Cardiac muscle cell (in vitro differentiated cells and primary cell): ENCODE measurements at places on chromosomes 16 and 17. TPM values are rescaled to one million over a fixed set of nuclear protein-coding genes. Genes with fewer than 3 reads are reported as not detected.

DNA sequence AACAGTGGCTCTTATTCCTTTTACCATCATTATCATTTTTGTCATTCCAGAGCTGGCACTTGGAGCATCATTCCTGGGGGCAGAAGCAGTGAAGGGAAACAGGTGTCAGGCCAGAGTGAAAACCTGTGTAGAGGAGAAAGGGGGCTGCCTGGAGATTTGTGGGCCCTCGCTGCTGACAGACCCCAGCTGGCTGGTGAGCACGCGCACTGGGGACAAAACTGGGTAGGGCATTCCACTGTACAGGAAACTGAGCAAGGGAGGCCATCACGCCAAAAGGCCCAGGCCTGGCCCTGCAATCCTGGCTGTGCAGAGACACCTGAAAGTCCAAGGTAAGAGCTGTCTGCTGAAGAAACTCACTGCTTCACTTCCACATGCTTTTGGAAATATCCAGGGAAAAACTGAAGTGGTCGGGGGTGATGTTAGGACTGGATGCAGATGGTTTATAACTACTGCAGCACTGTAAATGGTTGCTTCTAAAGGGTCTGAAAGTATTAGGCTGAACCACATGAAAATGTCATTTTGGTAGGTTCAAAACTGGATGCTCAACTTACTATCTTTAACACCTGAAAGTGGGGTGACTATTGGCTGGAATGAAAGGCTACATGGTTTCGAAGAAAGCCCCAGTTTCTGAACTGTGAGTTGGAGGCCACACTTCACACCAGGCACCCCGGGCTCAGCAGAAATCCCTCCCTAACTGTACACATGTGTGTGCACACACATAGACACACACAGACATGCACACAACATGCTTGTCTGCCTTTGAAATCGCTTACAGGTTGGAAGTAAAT is 225.0 kb downstream of the C16orf78 start:
- H3K4me3 ChIP-seq, result no peak overlapping the region
- H3K27me3 ChIP-seq, result no peaks in the 10 kb centered on the region
- DNase-seq, result no peak
- H3K27ac ChIP-seq, result no peak overlapping the region
- no peaks in the 10 kb centered on the region for H3K36me3 ChIP-seq

GRCh38 chr17:57968456-57968855 is 13.2 kb upstream of the CUEDC1 start:
- peaks cover 12% of the 10 kb centered on the region for H3K36me3 ChIP-seq
- no peak for DNase-seq
- H3K27ac ChIP-seq, result no peak overlapping the region
- H3K4me3 ChIP-seq, result no peak overlapping the region

- no peak overlapping the region for H3K4me3 ChIP-seq
- no peaks in the 10 kb centered on the region for H3K4me1 ChIP-seq
- H3K27ac ChIP-seq, result no peak overlapping the region
- DNase-seq, result no peak
- H3K27me3 ChIP-seq, result no peaks in the 10 kb centered on the region
Measured at GRCh38 chr17:11797803-11798202, 199.5 kb downstream of the ZNF18 start.

P2RX5 gene
- 0.46 TPM in 1 of 2 replicates, not detected in the other for polyA plus RNA-seq

GRCh38 chr17:30116661-30117551 is at the start of gene NSRP1:
Gene NSRP1 (plus strand): TSS chr17:30116816. CDS start chr17:30116844, 28 bp downstream.
- H3K4me3 ChIP-seq, result peak within 1 kb of the TSS; percentile 71
- H3K4me1 ChIP-seq, result peaks cover 7% of the 10 kb centered on the region
- H3K27ac ChIP-seq, result peak within 1 kb of the TSS; percentile 93
- peak; percentile 95 for DNase-seq
- no peaks in the 10 kb centered on the region for H3K27me3 ChIP-seq

DNA sequence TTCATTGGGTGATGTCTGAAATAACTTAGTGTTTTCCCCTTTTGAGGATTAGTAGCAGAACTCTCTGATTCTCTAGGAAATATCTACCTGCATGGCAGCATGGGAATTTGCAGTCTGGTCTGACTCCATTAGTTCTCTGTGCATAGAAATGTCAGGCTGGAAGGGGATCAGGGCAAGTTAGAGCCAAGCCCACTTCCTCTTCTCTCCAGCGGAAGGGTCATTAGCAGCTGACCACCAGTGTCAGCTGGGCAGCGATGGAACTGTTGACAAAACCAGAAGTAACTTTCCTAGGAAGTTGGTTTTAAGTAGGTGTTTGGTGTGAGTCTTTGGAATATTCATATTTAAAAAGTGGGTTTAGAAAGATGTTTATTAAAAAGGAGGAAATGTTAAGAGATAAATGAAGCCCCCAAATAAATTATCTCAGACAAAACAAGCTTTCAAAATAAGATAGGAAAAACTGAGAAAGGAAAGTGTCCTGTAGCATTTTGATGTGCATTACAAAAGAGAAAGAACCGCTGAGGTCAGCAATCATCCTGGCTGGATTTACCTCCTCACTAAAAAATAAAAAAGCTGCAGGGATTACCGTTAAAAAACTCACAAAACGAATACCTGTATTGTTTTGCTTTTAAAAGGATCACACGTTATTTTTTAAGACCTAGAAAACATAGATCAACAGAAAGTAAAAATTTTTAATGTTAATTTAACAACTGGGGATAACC is 32.4 kb upstream of the MMD start:
- H3K27ac ChIP-seq, result no peak overlapping the region
- no peaks in the 10 kb centered on the region for H3K27me3 ChIP-seq
- no peaks in the 10 kb centered on the region for H3K36me3 ChIP-seq
- DNase-seq, result no peak

- no peaks in the 10 kb centered on the region for H3K36me3 ChIP-seq
- no peak overlapping the region for H3K27ac ChIP-seq
- H3K4me3 ChIP-seq, result no peak overlapping the region
Measured at GRCh38 chr17:2057175-2057759, 2.4 kb downstream of the HIC1 start.

ITGA3 gene
- polyA plus RNA-seq, result 20.5 and 32.7 TPM in 2 replicates

DNA sequence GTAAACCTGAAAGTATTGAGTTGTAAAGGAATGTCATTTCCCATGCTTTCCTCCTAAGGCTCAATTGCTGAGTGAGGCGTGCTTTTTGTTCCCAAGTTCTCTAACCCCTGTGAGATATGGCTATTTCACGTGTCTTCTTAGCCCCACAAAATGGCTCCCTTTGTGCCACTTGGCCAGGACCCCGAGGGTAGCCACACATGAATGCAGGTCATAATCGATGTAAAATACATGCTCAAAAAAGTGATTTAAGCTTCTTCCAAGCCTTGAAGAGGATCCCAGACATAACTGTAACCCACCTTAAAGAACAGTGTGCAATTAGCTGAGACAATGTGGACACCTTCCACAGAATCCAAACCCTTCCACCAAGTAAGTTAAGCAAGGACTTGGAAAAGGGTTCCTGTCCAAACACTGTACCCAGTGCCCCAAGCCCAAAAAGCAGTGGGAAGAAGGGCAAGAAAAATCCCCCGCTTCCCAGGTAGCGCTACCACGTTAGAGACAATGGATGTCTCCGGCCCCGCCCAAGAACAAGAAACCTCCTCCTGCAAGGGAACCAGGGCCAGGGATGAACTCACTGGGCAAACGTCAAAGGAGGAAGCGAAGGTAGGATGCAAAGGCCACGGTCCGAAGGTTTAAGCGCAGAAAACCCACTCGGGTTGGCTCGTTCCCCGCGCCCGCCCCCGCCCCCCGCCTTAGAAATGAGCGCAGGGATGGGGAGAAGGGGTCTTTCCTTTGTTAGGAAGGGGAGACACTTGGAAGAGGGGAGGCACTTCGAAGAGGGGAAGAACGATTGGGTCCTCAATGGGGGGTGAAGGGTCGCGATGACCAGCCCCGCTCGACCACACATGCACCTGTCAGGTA is 1.2 kb downstream of the JPT1 start:
- peaks cover 3% of the 10 kb centered on the region for H3K36me3 ChIP-seq
- peaks cover 7% of the 10 kb centered on the region for H3K4me1 ChIP-seq
- H3K27me3 ChIP-seq, result no peaks in the 10 kb centered on the region

- no peaks in the 10 kb centered on the region for H3K27me3 ChIP-seq
- H3K4me3 ChIP-seq, result peak overlapping the region; percentile 96
- peaks cover 6% of the 10 kb centered on the region for H3K4me1 ChIP-seq
Measured at GRCh38 chr16:19717314-19717713, 713 bp downstream of the KNOP1 start.

- H3K36me3 ChIP-seq, result no peaks in the 10 kb centered on the region
- H3K27ac ChIP-seq, result peak overlapping the region; percentile 33
- DNase-seq, result no peak
- no peaks in the 10 kb centered on the region for H3K27me3 ChIP-seq
- H3K4me1 ChIP-seq, result peaks cover 24% of the 10 kb centered on the region
Measured at GRCh38 chr17:57915544-57915943, 39.7 kb downstream of the CUEDC1 start.

DNA sequence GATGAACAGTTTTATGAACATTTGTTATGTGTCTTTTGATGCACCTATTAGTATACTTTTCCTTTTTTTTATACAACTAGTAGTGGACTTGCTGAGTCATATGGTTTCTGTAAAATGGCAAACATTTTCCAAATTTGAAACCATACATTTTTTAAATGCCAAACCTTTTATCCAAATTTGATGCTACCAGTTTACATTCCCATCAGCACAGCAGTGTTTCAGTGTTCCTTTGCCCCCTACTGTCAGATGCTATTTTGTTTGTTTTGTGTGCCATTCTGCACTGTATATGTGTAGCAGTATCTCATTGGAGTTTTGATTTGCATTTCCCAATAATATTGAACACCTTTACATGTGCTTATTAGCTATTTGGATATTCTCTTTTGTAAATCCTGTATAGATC is 219.4 kb downstream of the TANC2 start:
- H3K27ac ChIP-seq, result no peak overlapping the region
- no peak for DNase-seq
- no peaks in the 10 kb centered on the region for H3K4me1 ChIP-seq
- H3K36me3 ChIP-seq, result no peaks in the 10 kb centered on the region
- H3K4me3 ChIP-seq, result no peak overlapping the region

- peaks cover 22% of the 10 kb centered on the region for H3K4me1 ChIP-seq
- no peaks in the 10 kb centered on the region for H3K36me3 ChIP-seq
- peak overlapping the region; percentile 94 for H3K27ac ChIP-seq
- H3K27me3 ChIP-seq, result no peaks in the 10 kb centered on the region
- no peak for DNase-seq
- peak overlapping the region; percentile 49 for H3K4me3 ChIP-seq
Measured at GRCh38 chr17:44558334-44558709, 1.0 kb downstream of the FZD2 start.

GP1BA gene
- 0.61 and 0.81 TPM in 2 replicates for polyA plus RNA-seq

ABCC11 gene
- polyA plus RNA-seq, result 0.05 and 1.3 TPM in 2 replicates

DNA sequence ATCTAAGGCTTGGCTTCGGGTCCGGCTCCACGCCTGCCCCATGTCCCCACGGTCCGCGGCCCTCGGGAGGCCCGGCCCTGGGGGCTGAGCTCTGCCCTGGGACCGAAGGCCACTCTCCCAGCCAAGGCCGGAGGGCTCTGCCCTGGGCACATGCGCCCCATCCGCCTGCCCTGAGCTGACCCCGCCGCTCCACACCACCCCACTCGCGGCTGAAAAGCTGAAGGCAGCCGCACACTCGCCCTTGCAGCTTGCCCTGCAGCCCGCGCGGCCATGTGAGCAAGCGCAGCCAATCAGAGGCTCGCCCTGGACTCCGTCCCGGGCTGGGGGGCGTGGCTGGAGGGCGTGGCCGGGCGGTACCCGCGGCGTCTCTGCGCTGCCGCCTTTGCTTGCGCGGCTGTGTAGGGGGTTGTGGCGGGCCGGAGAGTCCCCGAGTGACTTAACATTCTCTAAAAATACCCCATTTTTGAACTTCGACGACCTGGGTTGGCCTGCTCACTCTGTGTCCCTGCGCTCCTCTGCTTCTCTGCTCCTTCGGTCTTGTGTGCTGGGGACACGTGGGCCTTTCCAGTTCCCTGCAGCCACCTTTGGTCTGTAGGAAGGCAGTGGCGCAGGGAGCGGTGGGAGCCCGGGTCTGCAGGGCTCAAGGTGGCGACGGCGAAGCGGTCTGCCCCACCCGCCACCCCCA is 8.8 kb upstream of the MAP2K3 start:
- H3K36me3 ChIP-seq, result no peaks in the 10 kb centered on the region
- H3K27ac ChIP-seq, result no peak overlapping the region
- H3K4me1 ChIP-seq, result peaks cover 5% of the 10 kb centered on the region
- H3K4me3 ChIP-seq, result peak overlapping the region; percentile 33
- DNase-seq, result peak; percentile 95
- H3K27me3 ChIP-seq, result peaks cover 4% of the 10 kb centered on the region
